ENCODE measurements at places on chromosomes 7 and 10.

DNA sequence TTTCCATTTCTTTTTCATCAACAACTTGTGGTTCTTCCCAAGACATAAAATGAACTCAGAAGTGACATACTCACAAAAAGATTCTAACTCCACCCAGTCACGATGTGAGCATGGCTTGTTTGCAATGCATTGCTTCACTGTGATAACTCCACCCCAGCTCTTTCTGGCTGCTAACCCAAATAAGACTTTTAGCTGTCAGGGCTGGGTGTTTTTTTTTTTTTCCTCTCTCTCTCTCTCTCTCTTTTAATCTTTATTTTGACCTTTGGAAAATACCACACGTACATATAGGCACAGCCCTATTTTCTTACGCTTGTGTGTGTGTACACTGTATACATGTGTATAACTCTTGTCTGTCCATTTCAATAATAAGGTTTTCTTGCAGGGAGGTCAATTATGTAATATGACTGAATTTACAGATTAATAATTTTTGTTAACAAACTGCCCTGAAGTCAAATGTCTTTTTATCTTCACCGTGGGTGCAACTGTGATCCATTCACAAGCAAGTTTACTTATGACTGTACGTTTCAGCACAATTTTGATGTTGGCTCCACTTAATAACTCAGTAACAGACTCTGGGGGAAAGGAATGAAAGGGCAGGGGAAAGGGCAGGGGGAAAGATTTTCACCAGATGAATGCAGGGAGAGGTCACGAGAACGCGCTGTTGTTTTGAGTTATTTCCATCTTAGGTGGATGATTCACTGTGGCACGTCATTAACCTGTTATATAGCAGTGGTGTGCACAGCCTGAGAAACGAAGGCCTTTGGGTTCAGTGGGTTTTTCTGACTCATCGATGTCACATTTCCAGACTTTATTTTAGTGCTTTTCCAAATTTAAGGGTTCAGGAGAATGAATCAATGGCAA, 49.1 kb downstream of the APBB1IP start:
- DNase-seq, result no peak

- no peak for DNase-seq
Measured at GRCh38 chr7:14837216-14837615, 65.3 kb downstream of the DGKB start.

DNA sequence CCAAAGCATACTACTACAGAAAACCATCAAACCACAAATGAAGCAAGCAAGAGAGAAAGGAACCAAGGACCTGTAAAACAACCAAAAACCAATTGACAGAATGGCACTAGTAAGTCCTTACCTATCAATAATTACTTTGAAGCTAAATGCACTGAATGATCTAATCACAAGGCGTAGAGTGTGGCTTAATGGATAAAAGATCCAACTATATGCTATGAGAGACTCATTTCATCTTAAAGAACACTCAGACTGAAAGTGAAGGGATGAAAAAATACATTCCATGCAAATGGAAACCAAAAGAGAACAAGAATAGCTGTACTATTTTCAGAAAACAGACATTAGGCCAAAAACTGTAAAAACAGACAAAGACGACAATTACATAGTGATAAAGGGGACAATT, 70.7 kb downstream of the CRPPA start:
- DNase-seq, result no peak

DNA sequence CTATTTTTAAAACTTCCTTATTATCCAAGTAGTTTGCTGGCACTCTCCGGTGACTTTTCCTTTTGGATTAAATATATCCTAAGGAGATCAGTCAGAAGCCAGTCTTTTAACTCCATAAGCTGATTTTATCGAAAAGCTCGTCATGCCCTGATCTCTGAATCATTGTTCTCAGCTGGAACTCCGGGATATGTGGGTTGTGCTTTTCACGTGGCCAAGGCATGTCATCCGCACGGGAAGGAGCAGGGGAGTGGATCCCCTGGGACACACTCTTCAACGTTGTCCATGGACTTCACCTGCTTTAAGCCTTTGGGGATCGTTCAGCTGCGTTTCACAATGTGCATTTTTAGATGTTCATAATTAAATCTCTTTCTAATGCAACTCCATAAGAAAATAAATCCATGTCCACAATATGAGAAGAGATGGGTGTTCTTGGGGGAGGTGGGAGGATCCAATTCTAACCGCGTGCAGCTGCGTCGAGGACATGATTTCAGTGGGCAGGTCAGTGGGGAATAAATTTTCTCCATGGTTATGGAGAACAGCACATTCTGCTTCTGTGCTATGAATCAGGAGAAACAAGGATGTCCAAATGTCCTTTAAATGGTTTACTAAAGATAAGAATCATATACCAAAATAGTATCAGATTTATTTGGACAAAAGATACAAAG, 229.5 kb upstream of the ADARB2 start:
- DNase-seq, result no peak

DNA sequence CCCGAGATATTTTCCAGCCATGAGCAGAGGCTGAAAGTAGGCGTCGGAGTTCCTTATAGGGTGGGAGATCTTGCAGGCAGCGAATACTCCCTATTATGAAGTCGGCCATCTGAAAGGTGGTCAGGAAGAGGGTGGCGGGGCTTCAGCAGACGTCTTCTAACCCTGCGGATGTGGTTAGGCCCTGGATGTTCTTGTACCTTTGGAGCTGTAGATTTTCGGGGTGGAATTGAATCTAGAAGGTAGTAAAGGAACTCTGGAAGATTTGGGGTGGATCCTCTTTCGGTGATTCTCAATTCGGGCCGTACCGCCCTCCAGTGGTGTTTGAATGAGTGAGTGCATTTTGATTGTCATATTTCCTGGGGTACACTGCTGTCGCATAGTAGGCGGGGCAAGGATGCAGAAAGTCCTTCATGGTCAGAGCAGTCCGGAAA, 635 bp downstream of the NUP205 start:
- DNase-seq, result peak; percentile 34

DNA sequence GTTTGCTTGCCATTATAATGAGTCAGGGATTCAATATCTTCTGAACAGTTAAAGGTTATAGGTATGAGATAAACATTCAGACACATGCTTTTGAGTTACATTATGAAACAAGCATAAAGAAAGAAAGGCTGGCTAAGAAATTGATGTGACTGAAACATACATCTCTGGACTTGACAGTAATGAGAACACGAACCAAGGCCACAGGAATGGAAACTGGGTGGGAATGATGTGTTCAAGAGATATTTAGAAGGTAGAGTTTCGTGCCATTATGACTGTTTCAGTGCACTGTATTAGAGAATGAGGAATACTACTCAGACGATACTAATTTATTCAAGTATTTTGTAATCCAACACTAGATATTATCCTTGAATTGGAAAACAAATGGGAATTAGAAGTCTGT, 332.1 kb upstream of the MAGI2 start:
- DNase-seq, result no peak
